ENCODE measurements at places on chromosomes 16 and 17.

DNA sequence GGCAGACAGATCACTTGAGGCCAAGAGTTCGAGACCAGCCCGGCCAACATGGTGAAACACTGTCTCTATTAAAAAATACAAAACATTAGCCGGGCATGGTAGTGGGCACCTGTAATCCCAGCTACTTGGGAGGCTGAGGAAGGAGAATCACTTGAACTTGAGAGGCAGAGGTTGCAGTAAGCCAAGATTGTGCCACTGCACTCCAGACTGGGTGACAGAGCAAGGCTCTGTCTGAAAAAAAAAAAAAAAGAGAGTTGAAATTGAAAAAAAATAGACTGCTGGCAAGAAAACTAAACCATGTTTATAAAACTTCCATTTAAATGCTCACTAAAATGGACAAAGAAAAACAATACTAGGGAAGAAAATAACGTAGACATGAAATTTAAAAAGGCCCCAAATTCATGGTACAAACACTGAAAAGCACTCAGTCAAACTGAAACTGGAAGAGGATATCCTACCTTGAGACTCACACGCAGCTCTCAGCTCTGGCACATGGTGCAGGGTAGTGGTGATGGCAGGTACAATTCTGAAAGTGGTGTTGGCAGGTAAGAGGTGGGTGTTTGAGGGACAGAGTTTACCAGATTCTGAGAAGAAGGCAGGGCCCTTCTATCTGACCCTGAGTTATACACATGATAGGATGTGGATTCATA lies 19.3 kb downstream of the CNTROB start:
- no peak for DNase-seq

DNA sequence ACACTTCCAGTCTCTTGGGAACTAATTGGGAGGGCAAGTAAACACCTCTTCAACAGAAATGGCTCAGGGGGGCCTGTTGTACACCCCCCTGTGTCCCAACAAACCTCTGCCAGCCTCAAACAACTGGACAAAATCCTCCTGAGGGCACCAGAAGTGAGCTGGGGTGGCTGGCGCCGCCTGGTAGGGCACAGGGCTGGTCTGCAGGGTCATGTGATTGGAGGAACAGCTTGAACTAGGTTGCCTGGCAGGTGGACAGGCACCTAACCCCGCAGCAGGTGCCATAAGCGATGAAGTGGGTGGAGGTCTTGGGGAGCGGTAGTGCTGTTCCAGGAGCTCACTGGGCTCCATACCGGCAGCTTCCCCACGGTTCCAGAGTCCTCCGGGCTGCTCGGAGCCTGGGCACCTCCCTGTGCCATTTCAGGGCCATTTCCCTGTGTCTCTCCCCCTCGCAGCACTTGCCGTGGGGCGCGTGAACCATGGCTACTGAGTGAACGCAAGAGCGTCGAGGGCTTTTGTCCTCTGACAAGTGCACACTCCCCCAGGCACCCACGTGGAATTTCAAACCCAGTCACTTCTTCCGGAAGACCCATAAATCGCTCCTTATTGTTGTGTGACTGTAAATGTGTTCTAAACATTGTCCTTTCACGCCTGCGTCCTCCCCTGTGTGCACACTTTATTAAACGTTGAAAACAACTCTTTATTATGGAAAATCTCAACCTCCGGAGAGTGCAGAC lies 101.5 kb downstream of the SEC14L1 start:
- no peak for DNase-seq

- DNase-seq, result peak; percentile 98
Observed at GRCh38 chr17:44108440-44109311, 14.8 kb downstream of the HDAC5 start.

DNA sequence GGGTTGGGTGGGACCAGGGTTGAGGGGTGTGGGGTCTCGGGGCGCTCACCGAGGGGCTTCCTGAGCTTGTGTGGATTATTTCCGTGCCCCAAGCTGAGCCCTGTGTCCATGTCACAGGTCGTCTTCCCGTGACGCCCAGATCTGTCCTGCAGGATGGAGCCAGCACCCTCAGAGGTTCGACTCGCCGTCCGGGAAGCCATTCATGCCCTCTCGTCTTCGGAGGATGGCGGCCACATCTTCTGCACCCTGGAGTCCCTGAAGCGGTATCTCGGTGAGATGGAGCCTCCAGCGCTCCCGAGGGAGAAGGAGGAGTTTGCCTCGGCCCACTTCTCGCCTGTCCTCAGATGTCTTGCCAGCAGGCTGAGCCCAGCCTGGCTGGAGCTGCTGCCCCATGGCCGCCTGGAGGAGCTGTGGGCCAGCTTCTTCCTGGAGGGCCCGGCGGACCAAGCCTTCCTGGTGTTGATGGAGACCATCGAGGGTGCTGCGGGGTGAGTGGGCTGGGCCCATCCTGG lies 1.0 kb downstream of the TELO2 start:
- peak; percentile 59 for DNase-seq

DNA sequence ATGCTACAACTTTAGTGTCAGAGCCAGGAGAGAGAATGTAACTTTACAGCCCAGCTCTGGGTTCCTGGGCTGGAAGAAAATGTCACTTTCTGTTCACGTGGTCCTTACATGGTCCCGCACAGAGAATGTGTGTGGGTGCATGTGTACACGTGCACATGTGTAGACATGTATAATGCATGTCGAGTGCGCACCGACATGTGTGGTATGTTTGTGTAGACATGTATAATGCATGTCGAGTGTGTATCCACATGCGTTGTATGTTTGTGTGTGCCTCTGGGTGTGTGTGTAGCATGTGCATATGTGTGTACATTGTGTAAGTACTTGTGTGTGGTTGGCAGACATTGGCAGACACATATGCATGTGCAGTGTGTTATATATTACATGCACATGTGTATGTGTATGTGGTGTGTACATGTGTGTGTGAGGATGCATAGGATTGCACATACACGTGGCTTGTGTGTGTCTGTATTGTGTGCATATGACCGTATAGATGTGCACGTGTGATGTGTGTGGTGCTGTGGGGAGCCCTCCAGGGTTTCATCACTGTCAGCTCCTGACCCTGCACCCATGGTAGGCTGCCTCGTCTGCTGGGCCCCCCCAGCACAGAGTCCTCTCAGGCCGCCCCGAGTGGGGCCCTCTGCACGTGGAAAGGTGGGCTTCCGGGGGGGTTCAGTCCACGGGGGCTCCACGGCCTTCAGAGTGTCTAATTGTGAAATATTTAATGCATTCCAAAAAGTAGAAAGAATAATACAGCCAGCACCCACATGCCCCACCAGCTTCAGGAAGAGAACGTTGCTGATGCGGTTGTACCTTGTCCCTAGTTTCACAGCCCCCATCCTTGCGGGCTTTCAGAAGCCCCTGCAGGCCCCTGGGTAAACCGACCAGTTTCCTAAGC lies 214.2 kb upstream of the GSE1 start:
- no peak for DNase-seq

- peak; percentile 63 for DNase-seq
Observed at GRCh38 chr17:57444682-57445450, 188.5 kb downstream of the MSI2 start.

- no peak for DNase-seq
Observed at GRCh38 chr16:83653785-83654184, 154.0 kb upstream of the HSBP1 start.

DNA sequence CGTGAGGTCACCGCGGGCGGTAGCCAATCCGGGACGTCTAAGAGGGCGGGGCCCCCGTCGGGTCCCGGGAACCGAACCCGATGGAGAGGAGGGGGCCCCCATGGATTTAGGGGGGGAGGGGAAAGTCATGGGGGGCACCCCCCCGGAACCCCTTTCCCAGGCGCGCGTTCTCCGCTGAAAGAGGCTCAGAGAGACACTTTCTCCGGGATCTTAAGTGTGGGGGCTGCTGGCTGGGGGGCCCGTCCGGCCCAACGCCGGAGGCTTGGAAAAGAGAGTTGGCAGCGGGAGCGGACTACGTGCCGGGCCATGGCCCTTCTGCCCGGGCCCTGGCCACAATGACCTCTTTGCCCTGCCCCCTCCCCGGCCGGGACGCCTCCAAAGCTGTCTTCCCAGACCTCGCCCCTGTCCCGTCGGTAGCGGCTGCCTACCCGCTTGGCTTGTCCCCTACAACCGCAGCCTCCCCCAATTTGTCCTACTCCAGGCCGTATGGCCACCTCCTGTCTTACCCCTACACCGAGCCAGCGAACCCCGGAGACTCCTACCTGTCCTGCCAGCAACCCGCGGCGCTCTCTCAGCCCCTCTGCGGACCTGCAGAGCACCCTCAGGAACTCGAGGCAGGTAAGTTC lies at the start of gene DLX4:
Gene DLX4, plus strand, starts transcription at position 57 of the 626 bp plus-strand sequence. Its CDS starts 279 bp downstream, at position 336.
- peak; percentile 42 for DNase-seq

- no peak for DNase-seq
Observed at GRCh38 chr17:79923974-79924638, 84.9 kb upstream of the CBX4 start.

DNA sequence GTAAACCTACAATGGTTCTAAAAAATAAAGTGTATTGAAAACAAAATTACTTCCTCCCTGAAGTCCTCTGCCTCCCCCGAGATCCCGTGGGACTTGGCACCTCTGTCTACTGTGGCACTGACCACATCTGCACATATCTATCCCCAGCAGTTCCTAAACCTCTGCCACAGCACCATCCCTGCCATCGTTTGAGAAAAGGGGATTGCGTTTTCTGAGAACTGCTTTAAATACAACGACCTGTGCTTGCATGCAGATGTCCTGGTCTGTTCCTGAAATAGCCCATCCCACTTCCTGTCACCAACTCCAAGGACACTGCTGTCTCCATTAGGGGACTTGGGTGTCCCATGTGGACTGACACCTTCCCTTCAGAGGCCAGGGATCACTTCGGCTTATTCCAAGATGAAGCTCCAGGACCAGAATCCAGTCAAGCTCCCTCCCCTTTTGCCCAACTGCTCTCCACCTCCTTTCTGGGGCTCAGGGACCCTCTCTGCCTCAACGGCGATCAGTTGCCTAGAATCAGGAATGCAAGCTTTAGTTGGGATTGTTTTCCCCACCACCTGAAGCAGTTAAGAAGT lies 20.6 kb downstream of the CBLN1 start:
- no peak for DNase-seq

DNA sequence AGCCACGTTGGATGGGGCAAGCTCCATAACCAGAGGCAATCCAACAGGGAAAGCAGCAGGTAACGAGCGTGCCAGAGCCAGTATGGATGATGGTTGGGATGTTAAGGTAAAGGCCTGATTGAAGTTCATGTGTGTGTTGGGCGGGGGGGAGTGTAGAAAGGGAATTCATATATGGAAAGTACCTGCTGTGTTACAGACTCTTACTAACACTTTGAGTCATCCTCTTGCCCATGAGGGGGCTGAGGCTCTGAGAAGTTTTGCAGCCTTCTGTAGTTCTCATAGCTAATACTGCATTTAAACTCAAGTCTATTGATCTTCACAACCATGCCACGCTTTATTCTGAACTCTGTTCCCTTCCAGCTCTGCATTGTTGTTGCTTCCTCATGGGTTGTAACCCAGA lies 28.5 kb downstream of the SYCE1L start:
- DNase-seq, result no peak

GRCh38 chr17:78069695-78070094 lies 58.9 kb downstream of the TMC6 start:
- DNase-seq, result no peak

DNA sequence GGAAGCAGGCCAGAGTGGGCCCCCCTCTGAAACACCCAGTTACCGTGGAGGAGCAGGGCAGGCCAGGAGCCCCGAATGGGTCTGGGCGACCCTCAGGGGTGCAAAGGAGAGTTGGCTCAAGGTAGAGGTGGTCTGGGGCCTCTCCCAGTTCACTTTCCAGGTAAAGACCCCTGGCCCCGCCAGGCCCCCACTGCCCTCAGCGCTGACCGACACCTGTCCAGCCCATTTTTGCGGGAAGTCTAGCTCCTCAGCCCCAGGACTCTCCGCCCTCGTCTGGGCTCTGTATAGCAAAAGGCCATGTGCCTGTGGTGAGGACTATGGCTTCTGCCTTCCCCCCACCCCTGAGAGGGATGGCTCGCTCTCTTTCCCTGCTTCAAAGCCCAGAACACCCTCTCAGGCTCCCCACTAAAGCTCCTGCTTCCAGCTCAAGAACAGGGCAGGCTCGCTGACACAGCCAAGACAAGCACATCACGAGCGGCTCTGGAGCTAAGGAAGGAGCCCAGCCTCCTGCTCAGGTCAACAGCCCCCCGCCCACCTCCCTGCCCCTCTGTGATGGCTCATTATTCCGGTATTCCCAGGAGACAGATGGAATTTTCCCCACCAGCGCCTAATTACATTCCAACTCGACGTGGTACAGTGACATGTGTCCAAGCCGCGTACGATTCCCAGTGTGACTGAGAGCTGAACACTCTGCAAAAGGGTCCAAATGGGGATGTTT lies 59.4 kb downstream of the RTN4RL1 start:
- DNase-seq, result peak; percentile 87

DNA sequence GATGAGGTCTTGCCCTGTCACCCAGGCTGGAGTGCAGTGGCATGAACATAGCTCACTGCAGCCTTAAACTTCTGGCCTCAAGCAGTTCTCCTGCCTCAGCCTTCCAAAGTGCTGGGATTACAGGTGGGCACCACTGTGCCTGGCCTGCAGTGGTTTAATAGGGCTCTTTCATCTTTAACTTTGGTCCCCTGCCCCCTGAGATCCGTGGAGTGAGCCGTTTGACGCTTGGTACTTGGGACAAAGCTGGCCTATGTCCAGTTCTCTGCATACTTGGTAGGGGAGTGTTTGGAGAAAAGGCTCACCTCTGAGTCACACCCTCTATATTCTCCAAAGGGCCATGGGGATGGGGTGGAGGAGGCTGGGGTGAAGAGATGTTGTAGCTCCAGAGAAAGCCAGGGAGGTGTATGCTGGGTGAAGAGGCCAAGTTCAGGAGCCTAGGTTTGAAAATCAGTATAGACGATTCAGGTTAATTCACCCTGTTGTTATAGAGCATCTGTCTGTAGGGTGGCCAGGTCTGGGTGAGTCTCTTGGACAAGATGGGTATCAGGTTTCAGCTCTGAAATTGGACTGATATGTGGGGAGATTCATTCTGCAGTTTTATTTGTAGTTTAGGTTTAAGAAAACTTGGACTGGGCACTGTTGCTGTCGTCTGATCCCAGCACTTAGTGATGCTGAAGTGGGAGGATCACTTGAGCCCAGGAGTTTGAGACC lies 17.6 kb downstream of the ABCC1 start:
- DNase-seq, result no peak

DNA sequence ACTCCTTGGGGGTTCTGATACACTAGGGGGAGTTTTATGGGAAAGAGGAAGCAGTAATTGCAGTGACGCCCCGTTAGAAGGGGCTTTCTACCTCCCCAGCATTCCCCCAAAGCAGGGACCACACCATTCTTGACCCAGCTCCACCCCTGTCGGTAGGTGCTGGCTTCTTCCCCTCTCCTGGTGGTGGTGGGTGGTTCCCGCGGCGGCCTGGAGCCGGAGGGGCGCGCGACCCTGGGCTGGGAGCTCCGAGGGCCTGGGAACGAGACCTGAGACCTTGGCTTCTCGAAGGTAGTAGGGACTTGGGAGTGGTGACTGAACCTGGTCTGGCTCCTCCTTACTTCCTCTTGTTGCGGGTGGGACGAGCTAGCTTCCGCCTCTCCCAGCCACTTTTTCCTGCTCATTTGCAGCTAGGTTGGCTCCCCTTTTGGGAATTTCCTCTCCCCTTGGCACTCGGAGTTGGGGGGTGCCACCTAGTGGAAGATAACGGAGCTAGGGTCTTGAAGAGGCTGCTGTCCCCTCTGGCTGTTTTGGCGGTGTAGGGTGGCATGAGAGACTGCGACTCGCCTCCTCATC lies 438 bp downstream of the GRN start:
- peak; percentile 47 for DNase-seq
